Retinal pigment epithelial cell (primary cell): ENCODE measurements at places on chromosomes 1 and 21.

DNA sequence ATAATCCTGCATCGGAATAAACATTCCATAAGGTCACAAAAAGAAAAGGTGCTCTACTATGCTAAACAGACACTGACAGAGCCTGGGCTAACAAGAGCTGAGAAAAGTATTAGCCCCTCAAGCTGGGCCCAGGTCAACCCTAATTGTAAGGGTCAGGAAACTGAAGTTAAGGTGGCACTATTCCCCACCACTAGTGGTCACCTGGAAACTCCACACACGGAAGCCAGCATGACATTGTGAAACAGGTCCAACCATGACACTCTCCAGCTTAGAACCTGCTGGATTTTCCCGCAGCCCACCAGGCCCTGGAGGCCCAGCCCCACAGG is 1.2 kb downstream of the PTTG1IP start:
- no peak for DNase-seq

DNA sequence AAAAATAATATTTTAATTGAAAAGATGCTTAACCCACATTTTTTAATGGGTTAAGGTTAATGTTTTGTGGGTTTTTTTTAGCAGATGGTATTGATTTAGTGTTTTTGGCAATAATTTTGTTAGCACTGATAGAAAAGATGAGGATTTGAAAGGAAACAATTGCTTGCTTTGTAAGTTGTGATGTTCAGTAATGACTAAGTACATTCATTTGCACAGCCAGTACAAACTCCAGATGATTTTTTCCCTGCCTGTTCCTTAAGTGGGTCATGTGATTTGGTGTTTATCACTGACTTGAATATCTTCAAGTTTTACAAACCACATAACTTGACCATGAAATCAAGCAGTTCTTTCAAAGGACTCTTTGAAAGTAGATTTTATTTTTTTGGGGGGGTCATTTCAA is 15.0 kb downstream of the DISP1 start:
- DNase-seq = peak; percentile 34

DNA sequence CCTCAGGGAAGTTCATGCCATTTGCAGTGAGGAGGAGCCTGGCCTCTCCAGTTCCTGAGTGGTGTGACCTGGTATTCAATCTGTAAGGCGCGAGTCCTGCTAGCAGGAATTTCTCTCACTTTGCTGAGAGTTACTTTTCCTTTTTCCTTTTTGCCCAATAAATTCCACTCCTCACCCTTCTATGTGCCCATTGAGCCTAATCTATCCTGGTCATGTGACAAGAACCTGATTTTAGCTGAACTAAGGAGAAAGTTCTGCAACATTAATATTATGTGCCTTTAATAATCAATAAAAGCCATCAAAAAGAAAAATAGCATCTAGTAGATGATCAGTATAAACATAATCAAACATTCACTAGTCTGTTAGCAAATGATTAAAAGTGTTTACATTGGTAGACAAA is 136.1 kb upstream of the POGK start:
- no peak for DNase-seq

GRCh38 chr1:45814776-45815175 is 11.4 kb downstream of the MAST2 start:
- DNase-seq = no peak

GRCh38 chr1:169604781-169605560 is 18.7 kb upstream of the F5 start:
- DNase-seq = no peak

GRCh38 chr1:40796939-40797667 is 13.5 kb downstream of the KCNQ4 start:
- DNase-seq = no peak
